ENCODE measurements at places on chromosomes 7 and 10. TPM values are rescaled to one million over a fixed set of nuclear protein-coding genes. Genes with fewer than 3 reads are reported as not detected.

The LFNG gene
- 24.1 TPM for total RNA-seq

The BLNK gene
- not detected for total RNA-seq

The C10orf105 gene
- total RNA-seq: 0.48 TPM

The PRRT4 gene
- total RNA-seq: 1.5 TPM

The PYROXD2 gene
- total RNA-seq: 8.6 TPM

The EGR2 gene
- total RNA-seq: 1.6 TPM

The LIPJ gene
- not detected for total RNA-seq

The CTNNA3 gene
- 4.0 TPM for total RNA-seq

The NYAP1 gene
- 7.6 TPM for total RNA-seq

The PVRIG gene
- 0.55 TPM for total RNA-seq

The VSTM2A gene
- total RNA-seq: 0.98 TPM

The SPDYE8 gene
- total RNA-seq: not detected

The OR6V1 gene
- not detected for total RNA-seq

The INSYN2A gene
- total RNA-seq: 0.13 TPM

The NUPR2 gene
- not detected for total RNA-seq

The KCNMA1 gene
- total RNA-seq: 5.3 TPM

The IDI2 gene
- not detected for total RNA-seq

The CTAGE15 gene
- total RNA-seq: 2.9 TPM
